ENCODE measurements at places on chromosomes 13 and 19. TPM values are rescaled to one million over a fixed set of nuclear protein-coding genes. Genes with fewer than 3 reads are reported as not detected.

GRCh38 chr13:77697217-77698103 lies at the start of gene SLAIN1:
TSS of gene SLAIN1 (plus strand) at chr13:77697687. CDS start at chr13:77697914, 227 bp downstream.
- H3K4me3 ChIP-seq, result peak within 1 kb of the TSS; percentile 82
- H3K27me3 ChIP-seq, result no peaks in the 10 kb centered on the region
- H3K27ac ChIP-seq, result peak within 1 kb of the TSS; percentile 68
- H3K4me1 ChIP-seq, result peaks cover 8% of the 10 kb centered on the region

GRCh38 chr13:95251641-95252040 lies 49.6 kb downstream of the ABCC4 start:
- no peak overlapping the region for H3K27ac ChIP-seq
- peaks cover 8% of the 10 kb centered on the region for H3K4me1 ChIP-seq
- no peaks in the 10 kb centered on the region for H3K27me3 ChIP-seq

- no peak overlapping the region for H3K27ac ChIP-seq
- peak; percentile 82 for DNase-seq
- H3K36me3 ChIP-seq, result no peaks in the 10 kb centered on the region
- H3K27me3 ChIP-seq, result no peaks in the 10 kb centered on the region
- H3K4me3 ChIP-seq, result no peak overlapping the region
These were observed 59.3 kb downstream of the ATP11A start for GRCh38 chr13:112748947-112749735.

TEKTIP1 gene
- not detected for polyA plus RNA-seq

- peak overlapping the region; percentile 90 for H3K27ac ChIP-seq
- no peak overlapping the region for H3K4me3 ChIP-seq
- DNase-seq, result no peak
- no peaks in the 10 kb centered on the region for H3K36me3 ChIP-seq
- H3K27me3 ChIP-seq, result no peaks in the 10 kb centered on the region
- no peaks in the 10 kb centered on the region for H3K4me1 ChIP-seq
These were observed 6.0 kb upstream of the BCL3 start for GRCh38 chr19:44742330-44743061.

Data from sigmoid colon (tissue), 7 donors.